ENCODE measurements at places on chromosomes 5 and 9.

GRCh38 chr9:126935630-126936029 lies 21.0 kb downstream of the RALGPS1 start:
- DNase-seq, result no peak

DNA sequence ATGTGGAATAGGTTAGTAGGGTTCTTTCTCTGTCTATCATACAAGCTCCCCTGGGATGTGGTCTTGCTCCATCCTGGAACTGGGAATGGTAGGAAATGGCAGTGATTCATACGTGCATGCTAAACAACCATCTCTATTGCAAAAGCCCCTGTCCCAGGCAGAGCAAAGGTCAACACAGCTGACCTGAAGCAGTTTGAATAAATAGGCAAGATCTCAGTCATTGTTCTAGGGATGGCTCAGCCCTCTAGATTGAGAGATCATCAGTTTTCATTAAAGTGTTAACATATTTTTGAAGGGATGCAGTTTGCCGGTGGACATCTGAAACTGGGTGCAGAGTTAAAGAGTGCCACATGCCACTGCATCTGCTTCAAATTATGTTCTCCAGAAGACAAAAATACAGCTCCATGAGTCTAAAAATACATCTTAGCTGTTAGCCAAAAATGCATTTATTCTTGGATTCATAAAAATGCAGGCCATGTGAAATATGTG lies 224.1 kb downstream of the ESM1 start:
- no peak for DNase-seq

DNA sequence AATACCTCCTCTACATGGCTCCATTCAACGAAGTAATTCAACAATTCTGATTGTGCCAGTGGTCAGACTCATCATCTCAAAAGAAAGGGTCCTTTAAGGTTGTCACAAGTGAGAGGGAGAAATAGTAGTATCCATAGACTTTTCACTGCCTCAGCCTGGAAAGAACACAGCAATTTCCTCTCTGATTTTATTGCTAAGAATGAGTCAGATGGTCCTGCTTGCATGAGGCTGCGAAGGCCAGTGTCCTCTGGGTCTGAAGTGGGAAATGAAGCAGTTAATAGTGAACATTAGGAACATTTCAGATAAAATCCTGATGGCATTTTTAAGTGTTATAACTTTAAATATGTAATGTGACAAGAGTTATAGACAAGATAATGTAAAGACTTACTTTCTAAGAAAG lies 979.0 kb downstream of the EFNA5 start:
- no peak for DNase-seq

DNA sequence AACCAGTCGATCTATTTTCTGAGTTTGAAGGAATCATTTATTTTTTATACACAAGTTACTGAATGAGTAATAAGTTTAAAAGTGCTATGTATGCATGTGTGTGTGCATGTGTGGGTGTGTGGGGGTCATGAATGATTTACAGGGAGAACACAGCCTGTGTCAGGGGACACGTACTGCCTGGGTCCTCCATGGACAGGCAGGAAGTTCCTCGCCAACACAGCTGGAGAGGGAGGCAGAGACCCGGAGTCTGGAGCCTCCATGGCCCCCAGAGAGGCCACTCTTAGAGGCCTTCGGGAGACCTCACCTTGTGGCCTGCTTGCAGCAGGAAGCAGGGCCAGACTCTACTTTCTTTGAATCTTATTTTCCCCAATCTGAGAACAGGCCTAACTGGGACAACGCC lies 144.7 kb downstream of the GABBR2 start:
- DNase-seq, result no peak

DNA sequence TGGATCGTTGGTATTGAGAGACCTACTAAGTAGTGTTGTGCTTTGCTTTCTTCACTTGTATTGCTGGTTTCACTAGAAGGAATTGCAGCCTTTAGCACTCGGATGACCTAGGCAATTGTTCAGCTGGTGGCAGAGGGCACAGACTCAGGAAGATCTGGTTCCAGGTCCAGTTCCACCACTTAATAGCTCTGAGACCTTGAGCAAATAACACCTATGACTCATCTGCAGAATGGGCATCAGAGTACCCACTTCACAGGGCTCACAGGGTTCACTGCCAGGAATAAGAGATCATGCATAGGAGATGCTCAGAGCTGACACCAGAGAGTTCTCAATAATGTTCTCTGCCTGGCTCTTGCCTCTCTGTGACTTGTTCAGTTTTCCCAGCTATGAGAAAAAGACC lies 133.6 kb downstream of the SIL1 start:
- no peak for DNase-seq

GRCh38 chr9:95634114-95634513 lies 117.3 kb upstream of the PTCH1 start:
- DNase-seq, result no peak

- DNase-seq, result no peak
Observed at GRCh38 chr9:83520292-83520691, 17.9 kb downstream of the FRMD3 start.

DNA sequence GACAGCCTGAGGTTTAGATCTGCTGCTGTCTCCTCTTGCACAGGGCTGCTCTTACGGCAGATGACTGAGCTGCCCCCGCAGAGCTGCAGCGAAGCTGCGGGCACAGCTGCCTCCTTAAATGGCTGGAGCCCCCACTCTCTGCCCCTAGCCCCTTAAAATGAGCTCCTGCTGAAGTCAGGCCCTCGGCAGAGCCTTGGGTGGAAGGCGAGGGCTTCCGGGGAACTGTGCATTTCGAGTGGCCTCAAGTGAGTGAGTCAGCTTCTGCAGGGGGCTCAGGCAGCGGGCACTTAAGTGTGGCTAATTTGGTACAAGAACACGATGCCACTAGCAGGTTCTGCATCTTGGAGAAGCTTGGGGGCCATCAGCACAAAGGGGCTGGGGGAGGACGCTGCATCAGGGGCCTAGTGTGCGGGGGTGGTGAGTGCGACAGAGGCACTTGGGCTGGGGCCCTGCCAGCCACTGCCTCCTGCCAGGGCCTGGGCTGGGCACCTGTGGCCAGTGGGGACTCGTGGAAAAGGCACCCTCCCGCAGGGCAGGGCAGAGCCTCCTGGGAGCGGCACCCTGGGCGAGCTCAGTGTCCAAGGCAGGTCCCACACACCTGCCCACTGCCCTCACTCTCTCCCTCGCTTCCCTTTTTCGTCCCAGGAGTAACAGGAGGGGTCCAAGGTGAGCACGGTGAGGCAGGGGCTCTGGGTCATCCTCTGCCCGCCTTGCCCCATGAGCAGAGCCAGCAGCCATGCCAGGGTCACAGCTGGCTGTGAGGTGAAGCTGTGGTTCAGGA lies 28.8 kb upstream of the RNU6ATAC start:
- DNase-seq, result no peak

DNA sequence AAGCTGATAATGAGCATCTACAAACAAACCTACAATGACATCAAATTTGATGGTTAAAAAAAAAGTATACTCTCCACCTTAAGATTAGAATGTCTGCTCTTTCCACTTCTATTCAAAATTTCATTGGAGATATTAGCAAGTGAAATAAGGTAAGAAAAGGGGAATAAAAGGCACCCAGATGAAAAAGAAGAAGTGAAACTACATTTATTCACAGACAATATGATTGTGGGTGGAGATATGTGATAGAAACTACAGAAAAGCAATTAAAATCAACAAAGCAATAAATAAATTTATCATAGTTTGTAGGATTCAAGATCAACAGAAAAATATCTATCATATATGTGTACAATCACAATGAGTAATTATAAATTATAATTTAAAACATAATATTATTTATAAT lies 395.1 kb upstream of the CCNH start:
- DNase-seq, result no peak

DNA sequence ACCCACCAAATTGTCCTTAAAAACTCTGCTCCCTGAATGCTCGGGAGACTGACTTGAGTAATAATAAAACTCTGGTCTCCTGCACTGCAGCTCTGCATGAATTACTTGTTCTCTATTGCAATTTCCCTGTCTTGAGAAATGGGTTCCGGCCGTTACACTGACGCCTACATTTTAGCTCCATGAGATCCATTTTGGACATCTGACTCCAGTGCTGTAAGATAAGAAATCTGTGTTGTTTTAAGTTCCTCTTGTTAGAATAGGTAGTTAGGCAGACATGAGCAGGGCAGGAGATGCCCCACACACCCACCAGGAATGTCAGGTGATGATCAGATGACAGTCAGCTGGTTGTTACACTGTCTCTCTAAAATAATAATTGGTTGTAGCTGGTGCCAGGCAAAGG lies 125.8 kb upstream of the SHB start:
- no peak for DNase-seq

- no peak for DNase-seq
Observed at GRCh38 chr5:93311881-93312280, 269.1 kb downstream of the NR2F1-AS1 start.

GRCh38 chr5:145237843-145238242 lies 597.3 kb downstream of the PRELID2 start:
- DNase-seq, result no peak

GRCh38 chr5:167280111-167280510 lies 1011.3 kb upstream of the WWC1 start:
- no peak for DNase-seq

GRCh38 chr5:81424728-81425127 lies 30.8 kb upstream of the ACOT12 start:
- DNase-seq, result no peak

GRCh38 chr9:97740848-97741821 lies 44.0 kb upstream of the XPA start:
- DNase-seq, result peak; percentile 12

DNA sequence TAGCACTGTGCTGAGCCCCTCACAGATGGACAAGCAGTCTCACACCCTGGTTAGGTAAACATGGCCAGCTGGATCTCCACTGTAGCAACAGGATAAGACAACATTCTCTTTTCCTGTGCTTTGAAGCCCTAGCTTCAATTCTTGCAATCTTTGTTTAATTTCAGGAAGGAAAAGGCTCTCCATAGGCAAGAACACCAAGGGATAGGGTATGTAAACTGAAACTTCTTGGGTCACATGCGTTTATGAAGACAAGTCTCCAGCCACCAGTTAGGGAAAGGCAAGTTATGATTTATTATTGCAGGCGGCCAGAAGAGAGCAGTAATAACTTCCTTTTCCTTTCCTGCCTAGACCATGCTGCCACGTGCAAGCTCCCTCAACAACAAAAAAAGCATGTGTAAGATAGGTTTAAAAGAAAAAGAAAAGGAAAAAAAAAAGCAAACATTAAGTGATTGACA lies 50.1 kb upstream of the POU5F2 start:
- no peak for DNase-seq

DNA sequence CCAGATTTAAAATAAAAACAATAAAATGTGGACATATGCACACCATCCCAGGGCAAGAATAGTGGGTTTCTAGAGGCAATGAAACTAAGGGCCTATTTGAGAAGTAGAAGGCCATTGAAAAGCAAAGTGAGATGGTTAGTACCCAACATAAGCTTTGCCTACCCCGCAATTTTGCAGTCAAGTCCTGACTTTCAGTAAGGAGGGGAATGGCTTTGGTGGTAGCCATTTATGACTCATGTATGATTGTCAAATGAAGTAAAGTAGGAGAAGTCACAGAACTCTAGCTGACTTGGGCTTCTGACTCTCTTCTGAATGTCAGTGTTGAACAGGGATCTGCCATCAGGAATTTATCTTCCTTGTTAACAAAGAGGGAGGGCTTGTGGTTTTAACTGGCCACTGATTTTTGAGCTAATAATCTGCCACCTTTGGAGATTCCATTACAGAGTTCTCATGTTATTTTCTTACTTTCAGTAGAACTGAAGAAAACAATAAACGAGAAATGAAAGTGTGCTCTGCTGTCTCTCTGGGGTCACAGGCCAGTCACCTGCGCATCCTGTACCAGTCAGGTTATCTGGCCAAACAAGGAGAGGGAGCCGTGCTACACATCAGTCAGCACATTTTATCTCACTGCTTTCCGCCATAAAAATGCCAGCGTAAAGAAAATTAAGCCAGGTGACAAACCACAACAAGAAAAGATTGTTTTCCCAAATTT lies 14.3 kb upstream of the SNCAIP start:
- DNase-seq, result no peak

DNA sequence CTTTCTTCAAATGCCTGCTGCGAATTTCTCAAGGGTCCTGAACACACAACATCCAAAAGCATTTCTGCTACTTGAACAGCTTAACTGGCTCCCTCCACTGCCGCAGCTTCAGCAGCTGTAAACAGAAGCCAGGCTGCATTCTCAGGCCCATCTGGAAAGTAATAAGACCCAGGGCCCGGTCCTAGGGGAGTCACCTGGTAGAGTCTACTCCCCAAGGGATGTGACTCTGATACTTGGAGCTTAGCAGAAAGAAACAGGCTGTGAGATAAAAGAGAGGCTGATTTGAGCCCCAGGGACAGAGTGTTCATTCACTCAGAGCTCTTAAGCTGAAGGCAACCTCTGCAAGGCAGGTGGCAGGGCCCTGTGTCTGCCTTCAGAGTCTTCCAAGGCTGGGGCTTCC lies 356.8 kb downstream of the SPOCK1 start:
- DNase-seq, result no peak

DNA sequence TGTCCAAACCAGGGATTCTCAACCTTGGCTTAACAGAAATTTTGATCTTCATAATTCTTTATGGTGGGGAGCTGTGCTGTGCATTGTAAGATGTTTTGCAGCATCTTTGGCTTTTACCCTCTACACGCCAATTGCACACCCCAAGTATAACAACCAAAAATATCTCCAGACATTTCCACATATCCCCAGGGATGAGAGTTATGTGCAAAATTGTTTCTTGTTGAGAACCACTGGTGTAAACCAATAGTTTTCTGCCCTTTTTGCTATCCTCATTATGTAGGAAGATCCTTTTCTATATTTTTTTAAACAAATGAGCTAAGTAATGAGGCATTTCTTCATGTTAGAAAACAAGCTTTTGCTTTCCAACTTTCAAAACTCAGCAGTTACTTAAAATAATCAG lies 189.9 kb downstream of the FBXL7 start:
- no peak for DNase-seq

All from activated CD4-positive, alpha-beta T cell treated with anti-CD3 and anti-CD28 coated beads, Interleukin-2, amount 50 U/mL, for 4 hours (primary cell).